ENCODE measurements at places on chromosomes 1 and 21.

DNA sequence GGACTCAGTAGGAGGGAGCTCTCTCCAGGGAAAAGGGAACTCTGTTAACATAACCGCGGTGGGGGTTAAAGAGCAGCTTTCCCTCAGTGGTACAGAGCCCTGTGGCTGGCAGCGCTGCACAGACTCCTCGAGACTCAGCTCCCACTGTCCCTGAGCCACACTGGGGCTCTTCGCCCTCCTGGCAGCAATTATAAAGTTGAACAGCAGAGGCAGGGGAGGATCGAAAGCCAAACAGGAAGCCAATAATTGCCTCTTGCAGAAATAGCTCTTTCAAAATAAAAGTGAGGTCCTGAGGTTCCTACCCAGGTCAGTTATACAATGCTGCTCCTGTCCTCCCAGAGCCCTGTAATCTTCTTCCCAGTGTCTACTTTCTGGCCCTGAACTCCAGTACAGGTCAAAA is 77.0 kb downstream of the FAM78B start:
- DNase-seq, result no peak

DNA sequence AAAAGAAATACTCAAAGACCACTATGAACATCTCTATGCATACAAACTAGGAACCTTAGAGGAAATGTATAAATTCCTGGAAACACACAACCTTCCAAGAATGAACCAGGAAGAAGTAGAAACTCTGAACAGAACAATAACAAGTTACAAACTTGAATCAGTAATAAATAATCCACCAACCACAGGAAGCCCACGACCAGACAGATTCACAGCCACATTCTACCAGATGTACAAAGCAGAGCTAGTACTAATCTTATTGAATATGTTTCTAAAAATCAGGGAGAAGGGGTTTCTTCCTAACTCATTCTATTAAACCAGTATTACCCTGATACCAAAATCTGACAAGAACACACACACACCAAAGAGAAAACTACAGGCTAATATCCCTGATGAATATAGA is 263.8 kb downstream of the NCAM2 start:
- DNase-seq, result no peak

DNA sequence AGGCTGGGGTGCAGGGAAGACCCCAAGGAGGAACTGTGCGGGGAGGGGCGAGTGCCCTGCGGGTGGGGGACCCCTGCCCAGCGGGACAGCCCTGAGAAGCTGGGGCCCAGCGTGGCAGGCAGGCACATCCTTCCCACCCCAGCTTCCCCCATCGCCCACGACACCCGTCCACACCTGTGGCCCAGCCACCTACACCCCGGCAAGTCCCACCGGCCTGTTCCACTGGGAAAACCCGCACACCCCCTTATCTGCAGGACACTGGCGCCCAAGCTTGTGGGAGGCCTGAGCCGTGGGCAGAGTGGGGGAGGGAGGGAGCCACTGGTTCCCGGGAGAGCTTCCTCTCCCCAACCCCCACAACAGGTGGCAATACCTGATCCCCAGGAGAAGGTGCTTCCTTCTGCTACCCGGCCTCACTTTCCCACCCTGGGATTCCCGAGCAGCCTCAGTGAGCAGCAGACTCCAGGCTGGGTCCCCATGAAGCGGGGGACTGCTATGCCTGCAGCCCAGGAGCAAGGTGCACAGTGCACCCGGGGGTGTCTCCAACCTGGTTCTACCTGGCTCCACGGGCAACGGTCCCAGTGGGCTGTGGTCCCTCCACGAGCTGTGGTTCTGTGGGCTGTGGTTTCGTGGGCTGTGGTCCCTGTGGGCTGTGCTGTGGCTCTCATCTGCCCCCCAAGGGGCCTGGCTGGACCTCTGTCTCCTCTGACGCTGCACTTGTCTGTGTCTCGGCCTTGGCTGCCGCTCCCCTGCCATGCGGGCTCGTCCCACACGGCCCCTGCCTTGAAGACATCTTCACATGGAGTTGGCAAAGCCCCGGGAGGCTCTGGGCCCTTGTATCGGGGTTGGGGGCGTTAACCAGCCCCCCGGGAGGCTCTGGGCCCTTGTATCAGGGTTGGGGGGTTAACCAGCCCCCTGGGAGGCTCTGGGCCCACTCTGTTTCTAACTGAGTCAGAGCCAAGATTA is 37.8 kb upstream of the POFUT2 start:
- DNase-seq, result no peak

- DNase-seq, result peak; percentile 58
These were observed at the start of gene ELOA for GRCh38 chr1:23743287-23744152. Gene ELOA, plus strand, starts transcription at chr1:23743471. Its CDS starts 33 bp downstream, at chr1:23743504.

DNA sequence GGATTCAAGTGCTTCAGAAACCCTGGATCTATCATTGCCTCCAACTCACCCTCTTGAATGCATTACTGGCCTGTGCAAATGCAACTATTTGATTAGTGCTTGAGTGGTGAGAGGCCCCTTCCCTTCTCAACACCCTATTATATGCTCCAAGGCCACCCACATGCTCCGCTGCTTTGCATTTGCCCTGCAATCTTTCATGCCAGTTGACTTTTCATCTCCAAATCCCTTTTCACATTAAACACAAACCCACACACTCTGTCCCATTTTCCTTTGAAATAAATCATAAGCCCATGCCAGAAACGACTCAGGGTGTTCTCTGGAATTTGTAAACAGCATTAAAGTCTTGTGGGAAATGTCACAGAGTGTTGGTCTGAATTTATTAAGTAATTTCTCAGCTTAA is 78.9 kb upstream of the CTTNBP2NL start:
- no peak for DNase-seq

DNA sequence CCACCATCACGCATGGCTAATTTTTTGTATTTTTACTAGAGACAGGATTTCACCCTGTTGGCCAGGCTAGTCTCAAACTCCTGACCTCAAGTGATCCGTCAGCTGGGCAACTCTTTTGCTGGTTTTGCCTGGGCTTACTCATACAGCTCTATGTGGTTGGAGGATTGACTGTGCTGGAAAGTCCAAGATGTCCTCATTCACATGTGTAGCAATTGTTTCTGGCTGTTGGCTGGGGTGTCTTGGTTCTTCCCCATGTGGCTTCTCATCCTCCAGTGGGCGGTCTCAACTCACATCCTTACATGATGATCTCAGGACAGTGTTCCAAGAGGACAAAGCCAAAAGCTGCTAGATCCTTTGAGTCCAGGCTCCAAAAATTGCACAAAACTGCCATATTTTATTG is 53.3 kb downstream of the TEX35 start:
- DNase-seq, result no peak

- DNase-seq, result no peak
These were observed 61.8 kb downstream of the CENPF start for GRCh38 chr1:214664651-214665433.

DNA sequence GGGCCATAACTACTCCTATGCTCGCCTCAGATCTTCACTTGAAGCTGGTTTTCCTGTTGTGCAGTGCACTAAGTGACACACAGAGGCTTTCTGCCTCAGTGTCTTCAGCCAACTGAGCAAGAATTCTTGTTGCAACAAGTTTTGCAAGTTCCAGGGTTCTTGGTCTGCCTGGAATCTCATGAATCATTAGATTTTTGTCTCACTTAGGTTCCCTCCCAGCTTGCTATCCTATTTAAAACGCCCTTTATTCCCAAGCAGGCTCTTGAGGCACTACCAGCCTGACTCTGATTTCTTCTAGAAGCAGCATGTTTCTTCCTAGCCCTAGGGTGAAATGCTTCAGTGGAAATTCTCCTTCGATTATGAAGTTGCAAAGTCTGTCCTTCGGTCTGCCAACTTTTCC is 158.8 kb downstream of the C1orf21 start:
- DNase-seq, result no peak

Data from activated T-cell treated with anti-CD3 and anti-CD28 coated beads for 4 hours (primary cell).